Aorta (tissue), 5 donors: ENCODE measurements at places on chromosomes 7 and 10. TPM values are rescaled to one million over a fixed set of nuclear protein-coding genes. Genes with fewer than 3 reads are reported as not detected.

- no peak overlapping the region for H3K4me3 ChIP-seq
- H3K27ac ChIP-seq = no peak overlapping the region
- H3K27me3 ChIP-seq = no peaks in the 10 kb centered on the region
- H3K4me1 ChIP-seq = no peaks in the 10 kb centered on the region
- H3K36me3 ChIP-seq = no peaks in the 10 kb centered on the region
These were observed 167.6 kb downstream of the GRID1 start for GRCh38 chr10:86199041-86199440.

DNA sequence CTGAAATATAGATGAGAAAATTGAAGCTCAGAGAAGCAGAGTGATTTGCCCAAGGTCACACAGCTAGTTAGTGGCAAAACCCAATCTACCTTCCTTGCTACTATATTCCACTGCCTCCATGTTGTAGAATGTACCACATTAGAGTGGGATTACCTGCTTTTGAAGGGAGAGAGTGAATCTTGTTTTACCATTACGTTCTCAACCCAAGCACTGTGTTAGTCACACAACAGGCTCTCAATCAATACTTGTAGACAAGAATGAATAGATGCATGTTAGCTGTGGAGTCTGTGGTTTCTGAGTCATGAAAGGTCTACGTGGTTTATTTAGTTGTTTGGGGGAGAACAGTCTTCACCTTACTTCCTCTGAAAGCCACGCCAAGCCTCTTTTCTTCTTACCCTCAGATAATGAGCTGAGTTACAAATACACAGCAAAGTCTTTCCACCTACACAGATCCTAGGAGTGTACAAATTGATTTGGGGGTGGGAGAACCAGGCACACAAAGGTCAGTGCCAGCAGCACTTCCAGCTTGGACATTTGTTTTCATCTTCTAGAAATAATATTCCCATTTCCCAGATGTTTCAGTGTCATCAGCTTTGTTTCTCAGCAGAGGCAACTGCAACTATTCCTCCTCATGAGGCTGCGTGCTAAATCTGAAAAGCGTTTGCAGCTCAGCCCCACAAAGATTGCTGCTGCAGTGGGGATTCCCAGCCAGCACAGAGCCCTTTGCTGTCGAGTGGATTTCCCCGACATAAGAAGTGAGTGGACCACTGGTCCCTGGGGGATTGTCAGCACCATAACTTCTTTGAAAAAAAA is 71.5 kb upstream of the ADO start:
- no peak overlapping the region for H3K4me3 ChIP-seq
- no peak overlapping the region for H3K27ac ChIP-seq
- H3K36me3 ChIP-seq = no peaks in the 10 kb centered on the region
- no peaks in the 10 kb centered on the region for H3K4me1 ChIP-seq
- no peak for DNase-seq

GRCh38 chr7:6117533-6117932 is 86.4 kb downstream of the ANKRD61 start:
- H3K36me3 ChIP-seq = peaks cover 14% of the 10 kb centered on the region
- no peak overlapping the region for H3K4me3 ChIP-seq
- no peaks in the 10 kb centered on the region for H3K4me1 ChIP-seq
- H3K27me3 ChIP-seq = no peaks in the 10 kb centered on the region

GRCh38 chr10:117226813-117227451 is 14.0 kb upstream of the SLC18A2 start:
- DNase-seq = peak; percentile 30
- no peak overlapping the region for H3K27ac ChIP-seq
- H3K27me3 ChIP-seq = no peaks in the 10 kb centered on the region
- H3K4me1 ChIP-seq = no peaks in the 10 kb centered on the region

HGF gene
- total RNA-seq = 20.7 TPM

EBLN1 gene
- total RNA-seq = not detected
